ENCODE measurements at places on chromosomes 12 and 14.

DNA sequence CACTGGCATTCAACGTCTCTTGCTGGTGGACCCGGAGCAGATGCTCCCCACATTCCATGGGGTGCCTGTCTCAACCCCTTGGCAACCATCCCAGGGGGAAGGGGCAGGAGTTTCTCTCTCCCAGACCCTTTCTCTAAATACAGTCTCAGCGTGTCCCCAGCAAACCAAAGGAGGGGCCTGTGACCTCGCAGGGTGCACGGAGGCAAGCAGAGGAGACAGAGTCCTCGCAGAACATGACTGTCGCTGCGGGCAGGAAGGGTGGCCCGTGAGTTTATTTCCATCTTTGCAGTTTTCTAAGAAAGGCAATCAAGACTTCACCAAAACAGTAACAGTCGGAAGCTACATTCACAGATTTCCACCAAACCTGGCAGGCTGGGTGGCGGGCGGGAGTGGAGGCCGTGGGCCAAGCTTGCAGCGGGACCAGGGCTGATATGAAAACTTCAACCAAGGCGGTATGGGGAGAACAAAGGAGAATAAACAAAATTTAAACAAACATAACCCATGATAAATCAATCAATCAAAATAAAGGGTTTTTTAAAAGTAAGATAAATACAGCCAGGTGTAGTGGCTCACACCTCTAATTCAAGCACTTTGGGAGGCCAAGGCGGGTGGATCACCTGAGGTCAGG, 18.6 kb downstream of the BRF1 start:
- no peak for DNase-seq

DNA sequence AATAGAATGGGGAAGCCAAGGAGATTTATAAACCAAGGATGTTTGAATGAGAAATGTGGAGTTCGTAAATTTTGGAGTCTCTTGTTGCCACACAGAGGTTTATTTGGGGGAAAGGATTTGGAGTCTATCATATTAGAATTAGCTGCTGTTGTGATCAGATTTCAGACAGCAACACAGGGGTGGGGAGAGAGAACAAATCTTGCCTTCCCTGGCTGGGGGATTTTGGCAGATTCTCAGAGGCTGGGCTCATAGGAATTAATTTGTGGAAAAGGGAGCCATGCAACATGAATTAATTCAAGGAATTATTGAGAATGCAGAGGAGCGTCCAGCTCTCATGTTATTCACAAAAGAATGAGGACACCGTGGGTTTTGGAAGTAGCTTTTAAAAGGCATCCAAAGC, 73.9 kb upstream of the PRMT8 start:
- no peak for DNase-seq

DNA sequence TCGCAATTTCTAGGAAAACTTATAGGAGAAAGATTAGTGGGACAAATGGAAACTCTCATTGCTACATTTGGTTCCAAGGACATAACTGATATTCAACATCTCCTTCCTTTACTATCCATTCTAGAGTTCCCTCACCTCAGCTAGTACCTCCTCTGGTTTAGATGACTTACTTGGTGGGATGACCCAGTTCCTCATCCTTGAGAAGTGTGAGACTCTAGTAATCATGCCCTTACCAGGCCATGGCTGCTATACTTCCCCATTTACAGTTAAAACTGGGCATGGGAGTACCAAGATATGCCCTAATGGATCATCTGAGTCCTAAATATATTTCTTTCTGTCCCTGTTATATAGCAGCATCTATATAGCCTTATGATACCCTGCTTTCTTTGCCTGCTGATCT, 58.1 kb downstream of the IFT81 start:
- DNase-seq = no peak

- no peak for DNase-seq
Measured at GRCh38 chr12:14442221-14442881, 76.9 kb downstream of the ATF7IP start.

DNA sequence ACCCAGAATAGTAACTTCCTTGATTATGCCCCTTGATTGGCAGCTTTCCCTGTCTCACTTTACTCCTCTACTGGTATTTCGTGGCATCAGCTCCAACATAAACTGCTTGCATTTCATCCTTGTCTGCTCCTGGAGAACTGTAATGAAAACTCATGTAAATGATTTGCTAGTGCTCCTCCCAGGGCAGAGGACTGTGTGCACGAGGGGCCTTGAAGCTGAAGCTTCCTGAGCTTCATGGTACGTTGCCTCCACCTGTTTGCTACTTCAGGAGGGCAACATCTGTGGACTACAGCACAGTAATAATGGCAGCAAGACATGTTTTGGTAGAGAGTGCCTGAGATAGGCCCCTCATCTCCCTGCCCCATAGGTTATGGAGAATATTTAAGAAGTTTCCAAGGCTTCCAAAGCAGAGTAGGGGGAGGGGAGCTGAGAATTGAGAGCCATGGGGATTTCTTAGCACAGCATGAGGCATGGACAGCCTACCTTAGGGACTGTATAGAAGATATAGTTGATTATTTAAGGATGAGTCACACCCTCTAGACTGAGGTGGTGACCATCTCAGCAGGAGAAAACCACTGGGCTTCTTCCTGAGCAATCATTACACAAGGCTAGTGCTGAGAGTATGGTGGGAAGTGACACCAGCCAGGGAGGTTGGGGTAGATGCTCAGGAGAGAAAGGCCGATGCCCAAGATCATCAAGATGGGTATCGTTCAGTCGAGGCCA, 29.5 kb downstream of the CCDC198 start:
- DNase-seq = no peak

Data from AG20443 (cell line).